Spinal cord (tissue), 10 donors: ENCODE measurements at places on chromosomes 2 and 18.

DNA sequence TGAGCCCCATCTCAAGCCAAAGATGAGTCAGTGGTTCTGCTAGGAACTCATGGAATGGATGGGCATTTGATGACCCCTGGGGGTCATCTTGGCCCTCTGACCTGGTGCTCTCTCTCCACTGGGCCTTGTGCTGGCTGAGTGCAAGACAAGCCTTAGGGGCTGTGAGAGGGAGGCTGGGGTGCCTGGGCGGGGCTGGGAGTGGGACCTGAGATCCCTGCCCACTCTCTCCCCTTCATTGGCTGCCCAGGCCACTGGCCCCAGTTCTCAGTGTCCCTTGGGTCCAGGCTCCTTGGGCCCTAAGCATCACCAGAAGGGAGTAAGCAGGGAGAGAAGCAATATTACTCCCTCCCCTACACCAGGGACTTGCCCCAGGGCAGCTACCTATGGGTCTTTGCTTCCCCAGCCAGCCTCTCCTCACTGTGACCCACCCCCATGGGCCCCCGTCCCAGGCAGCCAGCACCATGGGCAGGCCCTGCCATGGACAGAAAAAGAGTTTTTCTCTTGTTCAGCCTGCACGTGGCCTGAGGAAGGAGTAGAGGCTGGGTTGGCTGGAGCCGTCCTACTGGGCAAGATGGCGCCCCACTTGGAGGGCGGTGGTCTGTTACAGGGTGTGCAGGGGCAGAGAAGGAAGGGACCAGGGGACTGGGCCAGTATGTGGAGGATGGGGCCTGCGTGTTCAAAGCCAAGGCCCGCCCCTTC, 33.6 kb downstream of the ATOH8 start:
- no peak for DNase-seq

- DNase-seq = no peak
Measured at GRCh38 chr2:127083819-127084503, 23.0 kb downstream of the BIN1 start.

DNA sequence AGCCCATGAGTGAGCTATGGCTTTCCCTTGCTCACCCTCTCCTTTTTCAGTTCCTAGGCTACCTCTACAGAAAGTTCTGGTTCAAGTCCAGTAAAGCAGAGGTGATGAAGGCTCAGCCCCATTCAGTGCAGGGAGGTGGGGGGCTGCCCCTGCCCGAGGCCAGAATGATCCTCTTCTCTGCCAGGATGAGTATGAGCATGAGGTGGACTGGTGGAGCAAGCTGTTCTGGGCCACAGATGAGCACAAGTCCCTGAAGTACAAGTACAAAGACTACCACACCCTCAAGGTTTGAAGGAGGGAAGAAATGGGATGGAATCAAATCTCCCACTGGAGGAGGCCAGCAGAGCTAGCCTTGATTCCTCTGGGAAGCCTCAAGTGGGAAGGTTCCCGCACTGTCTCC, 42.4 kb downstream of the LMAN2L start:
- no peak for DNase-seq

DNA sequence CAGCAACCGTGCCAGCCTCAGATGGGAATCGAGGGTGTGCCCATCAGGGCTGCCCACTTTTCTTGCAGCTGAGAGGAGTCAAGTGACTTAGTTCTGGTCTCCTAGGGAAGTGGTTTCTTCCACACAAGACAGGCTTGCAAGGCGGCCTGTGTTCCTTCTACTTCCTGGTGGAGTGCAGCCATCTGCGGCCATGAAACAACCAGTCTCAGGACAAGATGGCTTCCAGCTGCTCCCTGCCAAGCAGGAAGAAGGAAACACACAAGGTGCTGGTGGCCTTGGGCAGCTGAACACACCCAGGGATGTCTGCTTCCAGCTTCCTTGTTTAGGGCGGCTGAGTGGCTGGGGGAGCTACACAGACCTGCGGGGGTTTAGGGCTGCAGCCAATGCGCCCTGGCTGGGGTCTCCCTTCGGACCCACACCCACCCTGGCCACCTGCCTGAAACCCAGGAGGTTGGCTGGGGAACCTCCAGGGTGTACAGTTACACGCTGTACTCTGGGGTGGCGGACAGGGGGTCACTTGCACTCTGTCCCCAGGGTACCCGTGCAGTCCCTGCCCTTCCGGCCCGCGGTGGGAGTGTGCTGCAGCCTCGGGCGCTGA, 34.7 kb downstream of the PTPN18 start:
- peak; percentile 28 for DNase-seq

GRCh38 chr2:75491129-75491753, 69.5 kb downstream of the EVA1A start:
- DNase-seq = no peak

- DNase-seq = no peak
Measured at GRCh38 chr18:76970770-76971559, 148.6 kb downstream of the ZNF236 start.

DNA sequence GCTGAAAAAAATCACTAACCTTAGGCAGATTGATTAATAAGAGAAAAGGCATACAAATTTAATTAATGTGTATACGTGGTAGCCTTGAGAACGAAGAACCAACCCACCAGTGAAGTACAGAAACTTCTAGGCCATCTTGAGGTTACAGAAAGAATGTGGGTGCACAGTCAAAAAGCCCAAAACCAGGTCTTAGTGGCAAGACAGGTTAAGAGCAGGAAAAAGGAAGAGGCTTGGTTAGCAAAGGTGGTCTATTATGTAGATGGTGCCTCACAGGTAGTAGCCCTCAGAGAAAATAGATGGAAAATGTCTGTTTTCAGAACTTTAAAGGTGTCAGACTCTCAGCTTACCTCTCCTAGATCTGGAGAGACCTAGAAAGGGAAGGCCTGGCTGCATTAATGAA, 22.0 kb upstream of the SLC35G4 start:
- DNase-seq = no peak

DNA sequence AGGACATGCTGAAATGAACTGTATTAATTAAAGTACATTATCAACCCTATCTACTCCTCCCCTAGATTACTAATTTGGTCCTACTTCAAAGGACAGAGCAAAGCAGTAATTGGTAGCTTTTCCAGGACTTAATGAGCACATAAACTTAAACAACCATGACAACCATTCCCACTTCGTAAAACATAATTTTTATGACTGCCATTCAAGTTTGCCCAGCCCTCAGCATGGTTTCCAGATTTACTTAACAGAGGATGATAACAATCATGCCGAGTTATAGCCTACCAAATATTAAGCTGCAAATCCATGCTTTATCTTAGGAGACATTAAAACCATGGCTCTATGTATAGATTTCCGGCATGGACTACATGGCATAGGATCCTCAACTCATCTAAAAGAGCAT, 401.1 kb upstream of the CHAC2 start:
- DNase-seq = no peak

GRCh38 chr2:12363569-12363968, 353.2 kb upstream of the TRIB2 start:
- DNase-seq = no peak

- DNase-seq = peak; percentile 51
Measured at GRCh38 chr2:206164261-206164862, 4.7 kb downstream of the EEF1B2 start.

- no peak for DNase-seq
Measured at GRCh38 chr2:201820383-201821007, 14.2 kb downstream of the CDK15 start.

DNA sequence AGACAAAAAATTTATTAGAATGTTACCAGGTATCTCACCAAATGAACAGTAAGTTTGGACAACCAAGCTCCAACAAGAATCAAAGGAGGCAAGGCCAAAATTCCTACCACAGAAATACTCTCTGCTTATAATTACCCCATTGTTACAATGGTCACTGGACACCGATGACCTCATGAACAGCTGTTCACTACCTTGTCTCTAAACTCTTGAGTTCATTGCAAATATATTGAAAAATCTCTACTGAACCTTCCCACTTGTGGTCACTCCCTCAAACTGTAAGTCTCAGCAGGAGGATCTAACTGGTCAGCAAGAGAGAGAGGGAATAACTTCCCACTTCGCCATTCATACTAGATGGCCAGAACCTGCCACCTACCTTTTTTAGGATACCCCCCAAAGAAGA, 50.0 kb downstream of the ERBB4 start:
- no peak for DNase-seq

GRCh38 chr18:79381811-79382311, 13.9 kb upstream of the NFATC1 start:
- DNase-seq = no peak

- no peak for DNase-seq
Measured at GRCh38 chr18:23814991-23815614, 125.8 kb downstream of the LAMA3 start.

GRCh38 chr2:109331896-109332848, 203.2 kb downstream of the SH3RF3 start:
- no peak for DNase-seq

GRCh38 chr2:235390108-235390815, 103.6 kb upstream of the AGAP1 start:
- DNase-seq = no peak

DNA sequence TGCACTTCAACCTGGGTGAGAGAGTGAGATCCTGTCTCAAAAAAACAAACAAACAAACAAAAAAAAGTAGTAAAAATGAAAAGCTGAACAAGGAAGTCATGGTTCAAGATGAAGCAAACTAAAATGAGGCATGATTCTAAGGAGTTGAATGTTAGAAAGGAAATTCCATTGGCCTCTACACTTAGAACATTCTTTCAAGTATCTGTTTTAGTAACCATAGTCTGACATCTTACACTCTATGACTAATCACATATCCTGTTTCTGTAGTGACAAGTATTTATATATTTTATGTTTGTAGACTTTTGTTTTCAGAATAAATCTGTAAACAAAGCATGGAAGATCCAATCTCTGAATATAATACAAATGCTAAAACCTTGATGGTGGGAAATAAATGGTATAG, 164.1 kb downstream of the KIAA1328 start:
- DNase-seq = no peak

DNA sequence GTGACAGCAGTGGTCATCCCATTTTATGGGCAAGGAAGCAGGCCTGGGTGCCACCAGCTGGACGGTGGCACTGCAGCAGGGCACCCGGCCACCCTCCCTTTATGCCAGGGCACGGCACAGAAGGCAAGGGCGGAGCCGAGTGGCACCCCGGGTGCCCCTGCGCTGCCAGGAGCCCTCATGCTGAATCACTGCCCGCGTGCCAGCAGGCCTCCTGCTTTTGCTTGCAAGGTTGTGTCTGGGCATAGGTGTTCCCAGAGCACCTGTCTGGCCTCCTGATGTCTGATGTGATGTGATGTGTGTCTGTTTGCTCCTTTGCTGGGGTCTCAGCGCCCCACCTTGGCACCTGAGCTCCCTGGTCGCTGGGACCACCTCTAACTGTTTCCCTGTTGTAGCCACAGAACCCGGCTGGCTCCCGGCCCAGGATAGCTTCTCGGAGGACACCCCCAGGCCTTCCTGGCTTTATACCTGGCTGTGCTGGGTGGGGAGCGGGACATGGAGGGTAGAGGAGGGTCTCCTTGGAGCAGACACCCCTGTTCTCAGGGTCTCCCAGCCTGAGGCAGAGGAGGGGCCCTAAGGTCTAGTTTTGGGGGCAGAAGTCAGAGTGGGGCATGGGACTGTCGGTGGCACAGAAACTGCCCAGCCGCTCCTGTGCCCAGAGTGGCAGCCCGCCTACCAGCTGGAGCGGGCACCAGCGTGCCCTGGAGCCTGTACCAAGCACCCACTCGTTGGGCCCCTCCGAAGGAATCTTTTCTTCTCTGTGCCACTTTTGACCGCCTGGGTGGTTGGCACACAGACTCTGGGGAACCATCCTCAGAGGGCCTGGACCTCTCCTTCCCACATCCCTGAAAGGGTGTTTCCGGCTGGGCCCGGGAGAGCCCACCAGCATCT, 3.6 kb downstream of the GPC1 start:
- no peak for DNase-seq

DNA sequence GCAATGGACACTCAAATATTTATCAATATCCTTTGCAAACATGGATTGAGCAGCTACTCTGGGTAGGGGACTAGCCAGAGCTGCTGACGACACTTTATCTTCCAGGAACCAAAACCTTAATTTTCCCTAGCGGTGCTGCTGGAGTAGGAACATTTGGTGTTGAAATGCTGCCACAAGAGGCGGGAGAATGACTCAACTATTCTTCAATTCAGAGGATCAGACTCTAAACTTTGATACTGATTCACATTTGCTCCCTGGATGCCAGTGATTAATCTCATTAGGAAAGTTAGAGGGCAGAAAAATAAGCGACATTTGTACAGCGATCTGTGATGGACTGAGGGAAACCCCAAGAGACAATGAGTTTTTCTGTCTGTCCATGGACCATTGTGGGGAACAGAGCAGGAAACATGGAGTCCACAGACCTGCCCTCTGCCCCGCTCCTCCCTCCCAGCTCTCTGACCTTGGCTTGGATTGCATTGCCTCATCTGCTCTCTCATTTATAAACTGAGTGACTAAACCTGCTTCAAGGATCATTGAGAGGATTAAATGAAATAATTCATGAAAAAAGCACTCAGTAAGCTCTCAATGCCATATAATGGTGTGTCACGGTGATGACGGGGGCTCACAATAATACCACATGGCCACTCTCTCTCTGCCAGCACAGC, 12.6 kb upstream of the EPB41L3 start:
- DNase-seq = no peak
